ENCODE measurements at places on chromosomes 1 and 21.
A peak's percentile ranks its signal among the peaks of the same experiment; 100 is the strongest.

GRCh38 chr1:202742496-202742895, 32.2 kb upstream of the SYT2 start:
- no peak for DNase-seq

GRCh38 chr1:94872771-94873495, 52.8 kb downstream of the SLC44A3 start:
- peak; percentile 30 for DNase-seq

- DNase-seq, result no peak
These were observed 274.9 kb upstream of the LRRC7 start for GRCh38 chr1:69292833-69293232.

DNA sequence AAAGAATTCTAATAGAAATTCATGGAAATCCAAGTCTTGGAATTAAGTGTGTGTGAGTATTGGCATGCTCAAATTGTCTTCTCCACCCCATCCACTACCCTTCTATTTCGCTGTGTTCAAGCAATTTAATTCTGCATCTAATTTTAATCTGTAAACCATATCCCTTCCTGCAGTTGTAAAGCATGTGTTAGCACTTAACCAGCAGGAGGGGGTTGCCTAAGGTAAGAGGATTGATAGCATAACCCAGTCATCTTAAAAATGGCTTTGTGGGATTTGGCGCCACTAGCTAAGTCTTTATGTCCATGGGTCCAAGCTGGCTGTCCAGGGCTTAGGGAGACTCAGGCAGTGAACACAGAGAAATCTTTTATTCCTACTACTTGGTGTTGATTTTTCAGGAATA, 210.3 kb downstream of the PTPRC start:
- peak; percentile 12 for DNase-seq

GRCh38 chr1:214264976-214265375, 16.0 kb upstream of the SMYD2 start:
- no peak for DNase-seq

DNA sequence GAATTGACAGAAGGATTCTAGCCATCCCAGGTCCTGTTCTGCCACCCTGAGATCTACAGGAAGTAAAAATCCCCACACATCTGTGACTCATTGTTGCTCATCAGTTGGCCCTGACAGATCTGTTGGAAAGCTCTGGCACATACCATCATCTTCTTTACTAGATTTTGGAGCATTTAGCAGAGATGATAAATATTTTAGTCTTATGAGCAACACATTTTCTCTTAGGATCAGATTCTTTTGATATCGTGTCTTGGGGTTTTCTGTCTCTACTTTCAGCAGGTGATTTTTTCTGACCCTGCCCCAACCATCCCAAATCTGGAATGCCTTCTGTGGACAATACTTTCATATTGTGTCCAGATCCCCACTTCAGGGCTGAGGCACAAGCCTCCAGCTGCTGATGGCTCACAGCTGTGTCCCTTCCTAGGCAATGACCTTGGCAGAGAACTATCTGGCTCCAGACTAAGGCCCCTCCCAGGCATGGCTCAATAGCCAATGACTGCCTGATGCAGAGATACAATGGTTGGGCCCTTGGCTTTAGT, 102.8 kb downstream of the GDAP2 start:
- DNase-seq, result peak; percentile 96

All from M059J (cell line).